IMR-90 (cell line): ENCODE measurements at places on chromosomes 1 and 21. TPM values are rescaled to one million over a fixed set of nuclear protein-coding genes. Genes with fewer than 3 reads are reported as not detected.

DNA sequence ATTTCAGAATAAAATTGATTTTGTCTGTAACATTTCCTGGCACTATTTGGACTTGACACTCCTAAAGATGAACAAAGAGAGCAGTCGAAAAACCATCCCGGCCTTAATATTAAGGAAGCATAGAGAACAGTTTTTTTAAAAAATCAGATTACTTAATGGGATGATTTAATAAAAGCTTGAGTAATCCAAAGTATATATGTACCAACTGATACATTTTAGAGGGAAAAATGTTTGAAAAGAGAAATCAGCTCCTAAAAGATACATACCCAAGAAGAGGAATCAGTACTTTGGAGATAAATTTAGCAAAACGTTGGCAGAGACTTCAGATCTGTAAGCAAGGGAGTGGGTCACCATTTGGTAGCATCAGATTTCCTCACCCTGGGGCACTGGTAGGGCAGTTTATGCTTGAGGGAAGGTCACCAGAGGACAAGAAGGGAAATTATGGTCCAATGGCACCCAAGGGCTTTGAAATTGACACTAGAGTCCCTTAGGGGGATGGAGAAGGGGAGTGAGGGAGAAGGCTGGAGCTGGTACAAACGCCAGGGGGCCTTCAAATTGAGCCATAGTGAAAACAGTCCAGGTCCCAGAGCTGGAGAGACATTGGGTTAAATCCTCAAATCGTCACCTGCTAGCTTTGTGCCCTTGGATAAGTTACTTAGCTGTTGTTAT, 5.9 kb downstream of the SLAMF7 start:
- H3K4me1 ChIP-seq: no peaks in the 10 kb centered on the region
- no peaks in the 10 kb centered on the region; the same call in 1 of the 2 replicates for H3K27me3 ChIP-seq
- no peak for DNase-seq
- H3K27ac ChIP-seq: no peak overlapping the region
- H3K4me3 ChIP-seq: no peak overlapping the region

DNA sequence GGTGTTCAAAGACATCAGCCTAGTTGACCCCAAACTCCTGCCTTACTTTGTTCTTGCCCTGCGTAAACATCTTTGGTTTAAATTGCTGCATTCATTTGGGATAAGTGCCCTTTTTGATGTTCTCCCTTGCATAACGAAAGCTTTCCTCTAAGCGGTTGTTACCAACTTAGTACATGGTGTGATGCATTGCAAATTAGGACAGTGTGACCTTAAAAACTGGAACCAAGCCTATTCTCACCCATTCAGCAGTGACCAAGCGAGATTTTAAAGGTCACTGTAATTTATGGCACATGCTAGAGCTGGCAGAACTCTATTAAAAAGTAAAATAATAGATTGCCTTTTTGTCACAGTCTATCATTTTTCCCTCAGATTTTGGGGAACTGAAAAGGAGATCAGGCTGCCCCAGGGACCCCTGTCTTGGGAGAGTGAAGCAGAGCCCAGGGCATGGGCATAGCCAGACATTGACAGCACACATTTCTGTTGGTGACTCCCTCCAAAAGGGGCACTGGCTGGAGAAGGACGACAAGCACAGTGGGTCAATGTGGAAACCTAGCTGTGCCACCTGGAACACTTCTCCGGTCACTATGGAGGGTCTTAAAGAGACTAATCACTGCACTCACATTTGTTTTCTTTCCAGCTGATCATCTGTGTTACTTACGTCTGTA, 63.9 kb downstream of the KCNK1 start:
- no peaks in the 10 kb centered on the region for H3K4me1 ChIP-seq
- H3K36me3 ChIP-seq: no peaks in the 10 kb centered on the region
- H3K4me3 ChIP-seq: no peak overlapping the region
- no peak overlapping the region for H3K27ac ChIP-seq
- no peak for DNase-seq

DNA sequence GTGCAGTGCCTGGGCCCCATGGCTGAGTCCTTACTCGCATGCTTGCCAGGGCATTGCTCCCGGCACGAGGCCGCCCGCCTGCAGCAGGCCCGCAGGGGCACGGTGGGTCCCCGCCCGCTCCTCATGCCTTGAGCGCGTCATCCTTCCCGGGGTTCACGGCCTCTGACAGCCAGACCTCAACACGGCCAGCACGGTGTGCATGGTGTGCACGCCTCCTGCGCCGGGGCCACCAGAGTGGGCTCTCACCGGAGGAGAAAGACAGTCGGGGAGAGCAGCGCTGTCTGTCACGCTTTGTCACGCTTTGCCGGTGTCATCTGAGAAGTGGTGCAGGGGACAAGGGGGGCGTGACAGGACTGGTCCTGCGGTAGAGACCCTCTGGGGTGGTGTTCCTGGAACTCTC, 11.9 kb upstream of the COL18A1 start:
- no peak overlapping the region for H3K27ac ChIP-seq
- H3K4me1 ChIP-seq: peaks cover under 1% of the 10 kb centered on the region; the same call in 1 of the 2 replicates
- no peak overlapping the region for H3K4me3 ChIP-seq
- H3K36me3 ChIP-seq: no peaks in the 10 kb centered on the region
- H3K27me3 ChIP-seq: peaks cover 13% of the 10 kb centered on the region

GRCh38 chr1:33972676-33973395, 109.0 kb downstream of the HMGB4 start:
- no peaks in the 10 kb centered on the region for H3K27me3 ChIP-seq
- no peaks in the 10 kb centered on the region for H3K36me3 ChIP-seq
- no peaks in the 10 kb centered on the region for H3K4me1 ChIP-seq

DNA sequence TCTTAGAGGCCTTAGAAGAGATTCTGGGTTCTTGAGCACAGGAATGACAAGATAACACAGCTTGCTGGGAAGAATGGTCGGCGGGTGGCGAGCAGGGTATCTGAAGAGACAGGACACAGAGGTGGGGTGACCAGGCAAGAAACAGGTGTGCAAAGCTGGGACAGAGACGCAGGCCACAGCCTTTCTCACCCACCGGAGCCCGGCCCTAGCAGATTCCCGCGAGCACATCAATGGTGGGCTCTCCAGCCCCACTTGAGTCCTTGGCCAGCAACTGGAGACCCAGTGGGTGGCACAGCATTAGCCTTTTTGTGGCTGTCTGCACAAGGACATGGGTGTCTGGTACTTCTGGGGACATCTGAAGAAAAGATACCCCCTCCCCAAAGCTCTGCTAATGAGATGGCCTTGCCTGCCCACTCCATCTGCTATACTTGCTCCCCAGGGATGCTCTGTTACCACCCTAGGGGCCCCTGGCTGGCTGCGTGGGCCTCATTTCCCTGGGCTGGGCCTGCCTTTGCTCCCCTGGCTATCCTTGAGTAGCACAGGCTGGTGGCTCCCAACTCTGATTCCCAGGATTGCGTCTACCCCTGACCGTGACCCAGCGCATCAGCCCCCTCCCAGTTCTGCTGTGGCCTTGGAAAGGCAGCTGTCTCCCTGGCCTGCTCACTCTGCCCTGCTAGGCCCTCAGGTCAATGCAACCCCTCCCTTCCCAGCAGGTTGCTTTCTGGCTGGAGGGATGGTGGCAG, 127.2 kb upstream of the ADAR start:
- H3K27me3 ChIP-seq: peaks cover 16% of the 10 kb centered on the region
- no peak overlapping the region for H3K27ac ChIP-seq
- H3K4me3 ChIP-seq: no peak overlapping the region
- peaks cover 4% of the 10 kb centered on the region for H3K4me1 ChIP-seq

GRCh38 chr1:199113265-199113869, 474.5 kb downstream of the PTPRC start:
- no peaks in the 10 kb centered on the region for H3K36me3 ChIP-seq
- no peaks in the 10 kb centered on the region for H3K27me3 ChIP-seq
- DNase-seq: peak; percentile 82

DNA sequence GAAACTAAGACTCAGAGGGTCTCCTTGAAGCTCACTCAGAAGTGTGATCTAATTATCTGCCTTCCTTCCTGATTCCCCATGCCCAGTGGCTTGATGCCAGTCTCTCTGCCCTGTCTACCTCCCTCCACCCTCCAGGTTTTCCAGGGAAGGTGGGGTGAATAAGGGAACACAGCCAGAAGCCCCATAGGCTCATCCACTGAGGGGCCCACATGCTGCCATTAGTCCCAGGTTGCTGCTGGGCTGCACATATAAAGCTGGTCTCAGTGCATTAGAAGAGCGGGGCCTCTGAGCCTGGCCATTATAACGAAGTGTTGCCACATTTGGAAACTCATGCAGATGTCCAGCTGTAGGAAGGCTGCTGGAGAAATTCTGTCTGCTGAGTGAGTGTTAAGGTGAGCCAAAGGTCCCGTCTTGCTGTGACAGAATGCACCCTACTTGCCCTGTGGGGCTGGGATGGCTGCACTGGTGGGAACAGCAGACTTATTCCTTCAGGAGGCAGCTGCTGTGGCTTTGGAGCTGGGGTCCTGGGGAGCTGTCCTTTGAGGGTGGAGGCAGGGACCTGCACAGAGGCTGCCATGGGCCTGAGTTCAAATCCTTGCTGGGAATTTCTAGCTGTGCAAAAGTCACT, 2.9 kb downstream of the ADORA1 start:
- H3K36me3 ChIP-seq: no peaks in the 10 kb centered on the region
- H3K4me3 ChIP-seq: no peak overlapping the region
- peaks cover 3% of the 10 kb centered on the region; the same call in 1 of the 2 replicates for H3K4me1 ChIP-seq
- no peak for DNase-seq
- H3K27me3 ChIP-seq: peaks cover 23% of the 10 kb centered on the region; the same call in 1 of the 2 replicates

GRCh38 chr1:156433602-156434001, 64.6 kb downstream of the RHBG start:
- H3K4me3 ChIP-seq: no peak overlapping the region
- no peaks in the 10 kb centered on the region for H3K4me1 ChIP-seq
- H3K27me3 ChIP-seq: peaks cover 93% of the 10 kb centered on the region
- no peak overlapping the region for H3K27ac ChIP-seq
- DNase-seq: no peak

- no peak overlapping the region for H3K27ac ChIP-seq
- H3K36me3 ChIP-seq: peaks cover 1% of the 10 kb centered on the region; the same call in 1 of the 2 replicates
- no peaks in the 10 kb centered on the region for H3K27me3 ChIP-seq
- no peaks in the 10 kb centered on the region for H3K4me1 ChIP-seq
- DNase-seq: no peak
Measured at GRCh38 chr1:183970516-183971300, 66.8 kb downstream of the COLGALT2 start.

SPATA21 gene
- not detected in 2 replicates for total RNA-seq
